ENCODE measurements at places on chromosomes 3 and 15.

DNA sequence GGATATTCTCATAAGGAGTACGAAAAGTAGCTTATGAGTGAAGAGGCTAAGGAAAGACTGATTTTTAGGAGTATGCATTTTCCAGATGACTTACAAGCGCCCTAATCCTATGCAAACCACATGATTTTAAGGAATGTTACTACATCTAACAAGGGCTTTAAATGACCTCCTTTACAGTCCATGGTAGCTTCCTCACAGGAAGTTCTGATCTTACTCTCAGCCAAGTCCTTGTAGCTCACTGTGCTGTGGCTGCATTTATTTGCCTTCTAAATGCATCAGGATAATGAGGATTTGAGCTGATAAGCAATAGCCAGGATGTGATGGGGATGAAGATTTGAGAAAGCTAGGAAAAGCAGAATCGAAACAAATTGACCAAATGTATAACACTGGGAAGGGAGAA, 896.0 kb downstream of the MCTP2 start:
- no peak for DNase-seq

DNA sequence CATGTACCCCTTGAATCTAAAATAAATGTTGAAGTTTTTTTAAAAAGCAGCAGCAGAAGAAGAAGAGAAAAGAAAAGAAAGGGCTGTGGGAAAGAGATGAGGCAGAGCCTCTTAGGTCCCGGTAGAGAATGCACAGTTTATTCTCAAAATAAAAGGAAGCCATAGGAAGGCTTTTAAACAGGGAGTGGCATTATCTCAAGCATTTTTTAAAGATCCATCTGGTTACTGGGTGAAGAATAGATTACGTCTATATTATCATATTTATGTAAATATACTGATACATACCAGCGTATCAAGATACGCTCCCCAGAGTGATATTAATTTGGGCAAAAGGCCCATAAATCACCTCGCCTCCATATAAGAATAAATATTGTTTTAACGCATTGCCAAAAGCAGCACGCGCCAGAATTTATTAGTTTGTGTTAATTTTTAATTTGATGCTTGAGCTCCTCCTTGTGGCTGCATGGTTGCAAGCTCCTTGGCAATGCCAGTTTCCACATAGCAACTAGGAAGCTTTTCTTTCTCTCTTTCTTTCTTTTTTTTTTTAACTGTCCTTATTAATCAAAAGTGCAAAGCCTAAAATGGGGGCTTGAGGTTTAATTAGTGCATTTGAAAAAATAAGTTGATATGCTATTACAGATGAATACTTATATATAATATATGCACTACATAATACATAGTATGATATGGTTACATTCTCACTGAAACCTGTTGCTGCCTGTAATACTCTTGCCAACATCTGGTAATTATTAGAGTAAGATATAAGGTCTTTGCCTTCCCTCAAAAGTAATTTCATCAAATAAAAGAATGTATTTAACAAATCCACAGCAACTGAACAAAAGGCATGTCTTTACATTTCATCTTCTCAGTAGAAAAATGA, 242.8 kb upstream of the UBE2E2 start:
- peak; percentile 17 for DNase-seq

DNA sequence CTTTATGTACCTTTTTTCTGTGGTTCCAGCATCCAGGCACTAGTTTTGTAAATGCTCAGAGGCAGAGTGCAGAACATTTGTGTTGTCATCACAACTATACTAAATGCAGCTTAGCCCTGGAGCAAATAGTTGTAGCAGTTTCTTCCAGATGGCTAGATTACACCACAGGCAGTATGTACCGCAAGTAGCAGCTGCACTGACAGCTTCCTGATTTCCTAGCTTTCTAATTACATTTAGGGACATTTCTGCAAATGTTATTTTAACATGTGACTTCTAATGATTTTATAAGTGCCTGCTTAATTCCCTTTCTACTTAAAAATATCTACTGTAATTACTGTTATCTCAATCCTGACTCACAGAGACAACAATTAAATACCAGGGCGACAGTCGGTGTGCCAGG, 106.5 kb downstream of the NR2E3 start:
- DNase-seq: no peak

DNA sequence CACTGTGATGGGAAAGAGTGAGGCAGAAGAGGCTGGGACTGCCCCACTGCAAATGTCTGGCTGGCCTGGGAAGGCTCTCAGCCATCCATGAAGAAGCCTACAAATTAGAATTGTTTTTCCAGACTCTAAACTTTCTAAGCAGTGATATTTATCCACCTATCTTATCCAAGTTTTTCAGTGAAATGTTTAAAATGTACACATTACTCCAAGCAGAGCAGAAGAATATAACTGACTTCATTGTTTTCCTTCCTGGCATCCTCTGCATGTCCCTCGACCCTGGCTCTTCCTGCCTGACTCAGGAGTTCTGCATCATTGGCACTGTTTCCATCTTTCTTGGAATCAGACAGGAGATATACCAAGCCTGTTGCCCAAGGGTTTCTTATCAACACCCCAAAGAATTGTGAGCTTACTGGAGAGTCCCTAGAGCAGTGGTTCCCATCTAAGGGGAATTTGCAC, 401.5 kb upstream of the PROK2 start:
- no peak for DNase-seq

- DNase-seq: no peak
These were observed 190.6 kb downstream of the ARRDC4 start for GRCh38 chr15:98151096-98151495.

Measured in erythroblast (primary cell).